HCT116 (cell line): ENCODE measurements at places on chromosomes 2 and 18. TPM values are rescaled to one million over a fixed set of nuclear protein-coding genes. Genes with fewer than 3 reads are reported as not detected.

- no peak for DNase-seq
Measured at GRCh38 chr2:170817093-170818035, 677 bp downstream of the GAD1 start.

DNA sequence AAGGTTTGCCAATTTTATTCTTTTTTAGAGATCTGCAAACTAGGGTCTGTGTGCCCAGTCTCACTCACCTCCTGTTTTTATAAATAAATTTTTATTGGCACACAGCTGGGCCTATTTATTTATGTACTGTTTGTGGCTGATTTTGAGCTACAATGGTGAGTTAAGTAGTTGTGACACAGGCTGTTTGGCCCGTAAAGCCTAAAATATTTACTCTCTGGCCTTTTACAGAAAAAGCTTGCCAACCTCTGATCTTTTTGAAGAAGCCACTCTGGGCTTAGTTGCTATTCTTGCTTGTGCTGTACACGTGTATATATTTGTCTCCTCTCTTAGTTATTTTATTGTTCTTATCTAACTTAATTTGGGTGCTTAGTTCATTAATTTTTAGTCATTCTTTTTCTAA is 14.5 kb downstream of the NAB1 start:
- no peak for DNase-seq

DNA sequence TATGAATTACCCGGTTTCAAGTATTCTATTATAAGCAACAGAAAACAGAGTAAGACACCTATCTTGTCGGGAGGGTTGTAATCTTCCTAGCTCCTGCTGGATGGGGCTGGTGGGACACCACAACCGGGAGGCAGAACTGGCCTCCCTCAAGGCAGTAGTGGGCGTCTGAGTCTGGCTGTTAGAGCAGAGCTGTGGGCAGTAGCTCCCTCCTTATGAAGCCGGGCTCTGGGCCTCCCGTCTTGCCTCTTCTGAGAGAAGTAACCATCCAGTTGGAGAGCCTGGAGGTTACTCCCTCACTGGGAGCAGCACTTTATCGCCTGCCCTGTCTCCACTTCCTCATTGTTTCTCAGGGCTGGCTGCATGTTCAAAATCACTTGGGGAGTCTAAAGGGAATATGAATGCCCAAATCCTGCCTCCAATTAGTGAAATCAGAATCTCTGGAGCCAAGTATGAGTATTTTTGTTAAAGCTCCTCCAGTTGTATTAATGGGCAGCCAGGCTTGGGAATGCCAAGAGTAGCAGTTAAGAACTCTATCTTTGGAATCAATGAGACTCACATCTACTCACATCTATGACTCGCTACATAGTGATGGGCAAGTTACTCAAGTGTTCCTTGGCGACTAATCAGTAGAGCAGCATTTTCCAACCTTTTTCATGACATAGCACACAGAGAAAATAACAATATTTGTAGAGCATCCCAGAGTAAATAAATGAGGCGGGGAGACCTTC is 27.3 kb upstream of the NRP2 start:
- no peak for DNase-seq

DNA sequence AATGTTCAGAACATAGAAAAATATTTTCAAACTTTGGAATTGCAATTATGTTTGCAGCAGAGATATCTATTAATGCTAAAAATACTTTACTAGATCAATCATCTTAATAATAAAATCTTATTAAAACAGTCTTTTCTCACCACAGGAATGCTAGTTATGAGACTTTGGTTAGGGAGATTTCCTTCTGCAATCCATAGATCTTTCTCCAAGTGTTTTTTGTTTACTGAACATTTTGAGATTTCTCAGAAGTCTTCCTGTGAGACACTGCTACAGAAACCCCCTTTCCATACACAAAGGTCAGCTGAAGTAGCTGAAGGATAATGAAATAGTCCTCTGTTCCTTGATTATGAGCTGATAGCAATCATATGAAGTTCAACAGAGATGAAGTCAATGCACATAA is 59.4 kb upstream of the RAPH1 start:
- DNase-seq = no peak

- no peak for DNase-seq
Measured at GRCh38 chr2:230060672-230061293, 7.9 kb downstream of the SLC16A14 start.

- no peak for DNase-seq
Measured at GRCh38 chr18:74288041-74288440, 3.7 kb downstream of the CYB5A start.

- no peak for DNase-seq
Measured at GRCh38 chr2:101311696-101312017, 3.2 kb upstream of the RNF149 start.

GRCh38 chr2:242098445-242099128 is 229.1 kb downstream of the RTP5 start:
- no peak for DNase-seq

- no peak for DNase-seq
Measured at GRCh38 chr2:67214585-67215185, 182.4 kb upstream of the ETAA1 start.

GRCh38 chr2:162018530-162018929 is 55.5 kb downstream of the DPP4 start:
- DNase-seq = no peak

Gene CNDP1
- not detected for total RNA-seq

Gene AKAIN1
- not detected for total RNA-seq
